Neural crest cell (in vitro differentiated cells): ENCODE measurements at places on chromosomes 3 and 15. TPM values are rescaled to one million over a fixed set of nuclear protein-coding genes. Genes with fewer than 3 reads are reported as not detected.

DNA sequence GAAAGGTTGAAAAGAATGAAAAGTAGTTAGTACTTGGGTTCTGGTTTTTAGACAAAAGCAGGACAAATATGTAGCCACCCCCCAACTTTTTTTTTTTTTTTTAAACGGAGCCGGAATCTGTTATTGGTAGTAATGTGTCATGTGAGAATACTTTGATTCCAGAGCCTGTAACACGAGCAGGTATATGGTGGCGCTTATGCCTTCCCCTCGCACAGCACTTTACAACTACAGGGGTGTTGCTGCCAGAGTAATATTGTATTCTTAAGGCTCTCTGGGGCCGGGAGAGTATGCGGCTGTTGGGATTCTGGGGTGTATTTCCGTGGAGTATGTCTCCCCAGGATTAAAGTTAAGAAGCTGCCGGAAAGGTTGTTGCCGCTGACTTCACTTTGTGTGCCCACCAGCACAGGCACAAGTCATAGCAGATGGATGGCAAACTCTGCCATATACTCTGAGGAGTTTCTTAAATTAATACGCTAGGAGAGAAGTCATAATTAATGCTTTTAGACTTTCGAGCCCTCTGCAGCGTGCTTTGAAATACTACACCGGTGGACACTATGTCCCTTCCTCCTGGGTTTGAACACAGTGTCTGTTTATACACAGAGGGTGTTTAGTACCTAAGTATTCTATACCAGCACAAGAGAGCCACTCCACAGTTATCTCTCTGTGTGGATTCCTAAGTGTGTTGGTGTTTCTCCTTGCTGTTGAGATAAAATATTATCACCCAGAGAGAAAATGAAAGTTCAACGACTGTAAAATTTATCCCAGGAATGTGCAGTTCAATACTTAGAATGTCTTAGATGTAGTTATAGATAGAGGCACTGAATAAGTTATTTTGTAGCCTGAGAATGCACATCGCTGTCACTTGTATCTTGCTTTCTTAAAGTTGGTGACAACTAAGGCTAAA is 1.4 kb downstream of the MBNL1 start:
- DNase-seq, result no peak

- DNase-seq, result no peak
Measured at GRCh38 chr15:100017140-100017539, 283.9 kb upstream of the LYSMD4 start.

GRCh38 chr3:102736975-102737304 is 302.1 kb downstream of the ZPLD1 start:
- no peak for DNase-seq

- no peak for DNase-seq
Measured at GRCh38 chr3:106329521-106329920, 460.7 kb upstream of the CBLB start.

GRCh38 chr3:16319723-16320122 is 54.7 kb downstream of the OXNAD1 start:
- DNase-seq, result no peak

DNA sequence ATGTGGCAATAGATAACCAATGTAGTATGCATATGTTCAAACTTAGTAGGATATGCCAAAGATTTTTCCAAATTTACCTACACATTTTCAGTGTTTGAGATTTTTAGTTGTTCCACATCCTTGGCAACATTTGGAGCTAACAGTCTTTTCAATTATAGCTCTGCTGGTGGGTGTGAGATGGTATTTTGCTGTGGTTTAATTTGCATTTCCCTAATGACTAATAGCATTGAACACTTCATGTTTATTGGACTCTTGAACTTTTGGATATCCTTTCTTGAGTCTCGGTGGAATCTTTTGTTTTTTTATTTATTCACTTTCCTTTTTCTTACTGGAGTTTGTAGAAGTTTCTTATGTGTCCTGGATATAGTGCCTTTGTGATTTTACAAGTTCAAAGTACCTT is 11.0 kb upstream of the ILDR1 start:
- DNase-seq, result no peak

- DNase-seq, result no peak
Measured at GRCh38 chr15:23002920-23003319, 22.8 kb upstream of the CYFIP1 start.

DNA sequence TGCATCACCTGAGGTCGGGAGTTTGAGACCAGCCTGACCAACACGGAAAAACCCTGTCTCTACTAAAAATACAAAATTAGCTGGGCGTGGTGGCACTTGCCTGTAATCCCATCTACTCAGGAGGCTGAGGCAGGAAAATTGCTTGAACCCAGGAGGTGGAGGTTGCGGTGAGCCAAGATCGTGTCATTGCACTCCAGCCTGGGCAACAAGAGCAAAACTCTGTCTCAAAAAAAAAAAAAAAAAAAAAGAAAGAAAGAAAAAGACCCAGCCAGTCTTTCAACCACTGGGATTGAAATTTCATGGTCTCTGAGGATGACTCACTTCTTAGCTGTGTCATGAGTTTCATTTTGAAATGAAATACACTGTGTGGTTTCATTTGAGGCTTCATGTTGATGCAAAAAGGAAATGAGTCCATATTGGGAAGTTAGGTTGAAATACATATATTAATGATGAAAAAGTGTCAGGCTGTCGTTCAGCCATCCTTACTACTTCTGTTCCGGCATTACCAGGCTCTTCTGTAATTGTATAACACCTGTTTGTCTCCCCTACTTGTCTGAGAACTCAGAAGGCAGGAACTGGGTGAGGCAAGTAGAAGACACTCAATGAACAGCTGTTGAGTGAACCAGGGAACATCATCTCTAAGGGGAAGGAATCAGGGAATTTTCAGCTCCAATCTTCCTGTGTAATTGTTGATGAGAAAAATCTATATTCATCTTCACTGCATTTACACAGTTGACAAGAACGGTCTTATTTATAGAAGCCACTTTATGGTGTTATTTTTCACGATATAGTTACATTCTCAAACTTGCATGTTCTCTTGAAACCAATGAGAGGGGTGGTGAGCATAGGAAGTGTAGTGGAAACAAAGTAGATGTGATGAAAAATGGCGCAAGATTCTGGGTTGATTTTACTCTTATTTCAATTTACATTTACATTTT is 87.4 kb downstream of the NFKBIZ start:
- DNase-seq, result no peak

SERPINI2 gene
- total RNA-seq, result 0.56 and 0.86 TPM in 2 replicates

GPR87 gene
- total RNA-seq, result not detected in 2 replicates

ZNF197 gene
- total RNA-seq, result 47.4 and 48.4 TPM in 2 replicates

IL5RA gene
- not detected in 2 replicates for total RNA-seq

TRH gene
- 0.36 and 0.61 TPM in 2 replicates for total RNA-seq
